ENCODE measurements at places on chromosomes 16 and 17.
A peak's percentile ranks its signal among the peaks of the same experiment; 100 is the strongest.

DNA sequence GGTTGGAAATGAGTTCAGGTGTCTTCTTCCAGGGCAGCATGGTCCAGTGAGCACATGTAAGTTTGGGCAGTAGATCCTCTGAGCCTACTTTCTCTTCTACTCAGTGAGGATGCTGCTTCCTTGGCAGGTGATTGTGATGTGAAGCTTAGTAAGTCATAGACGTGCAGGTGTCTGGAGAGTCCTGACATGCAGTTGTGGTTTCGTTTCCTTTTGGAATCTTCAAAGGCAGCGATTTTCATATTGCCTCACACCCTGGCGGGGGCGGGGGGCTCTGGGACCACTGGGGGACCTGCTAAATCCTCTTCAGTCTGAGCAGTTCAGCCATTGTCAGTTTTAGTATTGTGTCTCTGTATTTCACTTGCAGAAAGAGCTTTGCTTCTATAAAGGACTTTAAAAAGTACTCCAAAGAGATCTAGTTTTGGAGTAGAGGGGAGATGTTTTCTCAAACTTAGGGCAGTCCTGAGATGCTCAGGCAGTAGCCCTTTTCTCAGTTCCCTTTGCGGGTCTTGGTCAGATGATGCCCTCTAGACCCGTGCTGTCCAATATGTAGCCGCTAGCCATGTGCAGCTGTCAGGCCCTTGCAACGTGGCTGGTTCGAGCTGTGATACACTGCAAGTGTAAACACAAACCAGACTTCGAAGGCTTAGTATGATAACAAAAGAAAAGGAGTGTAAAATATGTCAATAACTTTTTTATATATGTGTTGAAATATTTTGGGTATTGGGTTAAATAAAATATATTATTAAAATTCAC is 4.0 kb upstream of the CDK5R1 start:
- DNase-seq: no peak

- DNase-seq: no peak
These were observed 2.6 kb downstream of the TK2 start for GRCh38 chr16:66547101-66547989.

GRCh38 chr16:89549007-89549700 is 11.3 kb upstream of the RPL13 start:
- no peak for DNase-seq

GRCh38 chr16:65884018-65884417 is 482.5 kb upstream of the CDH5 start:
- no peak for DNase-seq

DNA sequence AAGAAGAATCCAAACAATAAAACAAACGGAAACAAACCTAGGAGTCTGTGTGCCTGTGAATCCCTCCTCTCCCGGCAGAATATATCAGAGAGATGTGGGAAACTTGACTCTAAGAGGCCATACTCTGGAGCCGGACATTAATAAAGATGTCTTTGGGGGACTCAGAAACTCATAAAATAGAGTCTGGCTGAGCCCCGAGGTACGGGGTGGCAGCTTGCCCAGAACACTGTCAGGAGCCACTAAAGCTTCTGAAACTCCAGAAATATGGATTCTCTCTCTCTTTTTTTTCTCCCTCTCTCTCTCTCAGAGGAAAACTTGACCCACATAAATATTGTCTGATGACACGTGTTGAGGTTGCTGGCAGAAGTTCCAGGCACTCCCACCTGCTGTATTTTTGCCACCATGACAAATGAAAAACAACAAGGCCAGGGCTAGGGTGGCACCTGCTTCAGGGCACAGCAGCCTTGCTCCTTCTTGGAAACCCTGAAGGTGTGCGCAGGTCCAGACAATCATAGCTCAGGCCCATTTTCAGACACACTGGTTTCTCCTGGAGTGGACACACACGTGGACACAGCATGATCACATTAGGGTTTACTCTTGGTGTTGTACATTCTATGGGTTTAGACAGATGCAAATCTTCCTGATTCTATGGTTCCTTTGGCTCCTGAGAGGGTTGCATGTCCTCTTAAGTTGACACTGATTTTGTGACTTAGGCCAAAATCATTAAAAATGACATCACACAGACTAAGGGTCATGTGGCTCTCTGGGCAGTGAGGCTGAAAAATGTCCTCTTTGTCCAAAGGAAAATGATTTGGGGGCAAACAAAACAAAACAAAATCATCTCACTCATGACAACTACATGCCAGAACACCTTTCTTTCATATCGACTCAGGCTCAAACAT is 282.6 kb upstream of the IRX3 start:
- no peak for DNase-seq

GRCh38 chr17:48760411-48760810 is 31.9 kb upstream of the HOXB13 start:
- no peak for DNase-seq

- DNase-seq: no peak
These were observed 12.5 kb upstream of the SLC16A11 start for GRCh38 chr17:7056386-7056785.

DNA sequence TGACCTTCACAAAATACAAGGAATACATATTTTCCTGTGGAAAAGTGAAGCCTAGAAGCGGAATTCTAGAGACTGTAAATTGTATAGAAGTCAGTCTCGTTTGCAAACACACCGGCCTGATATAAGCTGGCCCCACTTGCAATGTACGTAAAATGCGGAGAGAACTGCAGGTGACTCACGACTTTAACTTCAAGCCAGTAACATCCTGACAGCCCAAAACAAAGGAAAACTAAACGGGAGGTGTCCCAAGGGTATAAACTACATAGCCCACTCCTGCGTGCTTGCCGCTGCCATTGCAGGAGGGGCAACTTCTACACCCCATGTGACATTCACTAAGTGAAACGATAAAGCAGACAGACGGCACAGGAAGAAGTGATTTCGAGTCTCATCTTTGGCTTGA is 101.6 kb downstream of the CYTH1 start:
- no peak for DNase-seq

DNA sequence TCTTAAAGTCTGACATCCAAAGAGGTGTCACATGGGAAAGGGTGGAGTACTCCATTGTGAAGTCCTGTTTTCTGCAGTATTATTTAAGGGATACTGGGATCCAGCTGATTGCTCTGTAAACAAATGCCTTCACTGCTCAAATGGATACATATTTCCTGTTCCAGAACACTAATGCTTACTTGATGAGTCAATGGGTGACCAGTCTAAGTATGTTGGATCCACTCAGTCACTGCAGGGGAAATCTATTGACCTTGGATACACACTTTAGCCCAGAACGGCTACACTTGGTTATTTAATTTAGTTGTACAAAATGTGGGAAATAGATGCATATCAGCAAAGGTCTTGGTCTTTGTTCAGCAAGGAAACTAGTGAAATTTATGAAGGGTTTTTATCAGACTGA is 261.4 kb downstream of the MAP2K4 start:
- no peak for DNase-seq

DNA sequence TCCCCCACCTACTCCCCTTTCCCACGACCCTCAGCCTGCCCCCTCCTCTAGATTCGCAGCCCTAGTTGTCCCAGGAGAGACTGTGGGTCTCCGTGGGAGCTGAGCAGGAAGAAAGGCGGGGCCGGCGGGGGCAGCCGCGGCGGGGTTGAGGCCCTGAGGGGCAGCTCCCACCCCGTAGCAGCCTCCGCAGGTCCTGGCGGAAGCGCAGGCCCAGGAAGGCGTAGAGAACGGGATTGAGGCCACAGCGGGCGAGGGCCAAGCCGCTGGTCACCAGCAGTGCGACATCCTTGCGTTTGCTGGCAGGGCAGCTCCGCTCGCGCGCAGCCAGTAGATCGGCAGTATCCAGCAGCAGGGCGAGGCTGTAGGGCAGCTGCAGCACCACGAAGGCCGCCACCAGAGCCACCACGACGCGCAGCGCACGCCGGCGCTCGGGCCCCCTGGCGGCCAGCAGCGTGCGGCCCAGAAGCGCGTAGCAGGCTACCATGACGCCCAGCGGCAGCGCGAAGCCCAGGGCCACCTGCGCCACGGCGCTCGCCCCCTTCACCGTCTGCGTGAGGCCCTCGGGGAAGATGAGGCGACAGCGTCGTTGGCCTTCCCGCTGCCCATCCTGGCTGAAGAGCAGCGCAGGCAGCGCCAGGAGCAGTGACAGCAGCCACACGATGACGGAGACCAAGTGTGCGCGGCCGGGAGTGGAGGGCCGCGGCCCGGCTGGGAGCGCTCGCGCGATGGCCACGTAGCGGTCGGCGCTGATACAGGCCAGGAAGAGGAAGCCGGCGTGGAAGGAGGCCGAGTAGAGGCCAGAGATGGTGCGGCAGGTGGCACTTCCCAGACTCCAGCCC is 1.9 kb downstream of the CCR10 start:
- DNase-seq: peak; percentile 70

- no peak for DNase-seq
These were observed 26.1 kb upstream of the ABCA8 start for GRCh38 chr17:68981288-68981687.
